HL-60 (cell line): ENCODE measurements at places on chromosomes 6 and 20.

- DNase-seq, result no peak
Measured at GRCh38 chr6:137762168-137763090, 104.6 kb upstream of the TNFAIP3 start.

GRCh38 chr6:47247227-47247797, 62.4 kb downstream of the TNFRSF21 start:
- DNase-seq, result peak; percentile 32

- DNase-seq, result no peak
Measured at GRCh38 chr6:81808851-81809570, 56.5 kb upstream of the TENT5A start.

GRCh38 chr6:163872335-163872734, 457.8 kb downstream of the QKI start:
- DNase-seq, result no peak

DNA sequence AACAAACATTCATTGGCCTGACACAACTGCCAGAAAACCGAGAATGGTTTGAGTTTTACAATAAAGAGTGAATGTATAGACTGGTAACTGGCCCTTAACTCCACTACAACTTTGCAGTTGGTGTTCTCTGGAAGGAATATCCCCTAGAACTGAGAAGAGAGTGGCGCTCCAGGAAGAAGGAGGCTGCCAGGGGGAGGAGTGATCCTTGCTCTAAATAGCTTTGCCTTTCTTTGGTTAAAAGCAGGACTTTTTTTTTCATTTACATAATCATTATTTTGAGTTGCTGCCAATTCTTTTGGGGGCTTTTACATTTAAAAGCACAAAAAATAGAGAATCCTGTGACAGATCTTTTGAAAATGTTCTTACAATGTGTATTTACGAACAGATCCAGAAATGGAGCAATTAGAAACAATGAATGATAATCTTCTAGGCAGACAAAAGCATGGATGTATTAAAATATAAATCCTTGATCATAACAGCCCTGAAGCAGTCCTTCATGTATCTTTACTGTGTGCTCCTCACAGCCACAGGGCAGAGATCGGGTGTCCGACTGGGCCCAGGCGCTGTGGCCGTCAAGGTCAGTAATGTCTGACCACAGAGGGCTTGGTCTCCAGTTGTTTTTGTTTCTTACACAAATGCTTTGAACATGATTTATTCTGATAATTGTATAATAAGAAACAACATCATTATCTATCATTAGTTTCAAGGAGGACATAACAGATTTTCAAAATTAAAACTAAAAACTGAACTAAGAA, 612.2 kb downstream of the HDGFL1 start:
- DNase-seq, result no peak

- peak; percentile 7 for DNase-seq
Measured at GRCh38 chr6:125300992-125301434, 754 bp downstream of the HDDC2 start.

- DNase-seq, result peak; percentile 23
Measured at GRCh38 chr20:45592574-45593189, 13.6 kb upstream of the WFDC8 start.

- peak; percentile 42 for DNase-seq
Measured at GRCh38 chr20:10781526-10781925, 107.7 kb upstream of the JAG1 start.

DNA sequence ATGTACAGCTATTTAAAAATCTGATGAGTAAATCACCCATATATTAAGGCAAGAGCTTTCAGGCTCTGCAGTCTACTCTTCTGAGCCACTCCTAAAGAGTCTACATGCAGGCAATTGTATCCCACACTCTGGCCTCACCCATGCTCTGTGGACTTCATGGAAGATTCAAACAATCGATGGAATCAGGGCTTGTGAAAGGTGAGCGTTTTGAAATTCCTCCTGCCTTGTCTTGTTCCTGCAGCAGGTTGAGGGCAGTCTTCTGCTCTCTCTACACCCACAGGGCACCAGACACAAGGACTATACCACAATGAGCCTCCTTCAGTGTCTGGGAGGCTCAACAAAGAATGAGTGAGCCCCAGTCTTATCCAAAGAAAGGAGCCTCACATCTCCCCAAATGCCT, 51.1 kb downstream of the TBC1D7 start:
- no peak for DNase-seq

GRCh38 chr6:149934249-149935156, 7.3 kb upstream of the ULBP2 start:
- DNase-seq, result peak; percentile 59

DNA sequence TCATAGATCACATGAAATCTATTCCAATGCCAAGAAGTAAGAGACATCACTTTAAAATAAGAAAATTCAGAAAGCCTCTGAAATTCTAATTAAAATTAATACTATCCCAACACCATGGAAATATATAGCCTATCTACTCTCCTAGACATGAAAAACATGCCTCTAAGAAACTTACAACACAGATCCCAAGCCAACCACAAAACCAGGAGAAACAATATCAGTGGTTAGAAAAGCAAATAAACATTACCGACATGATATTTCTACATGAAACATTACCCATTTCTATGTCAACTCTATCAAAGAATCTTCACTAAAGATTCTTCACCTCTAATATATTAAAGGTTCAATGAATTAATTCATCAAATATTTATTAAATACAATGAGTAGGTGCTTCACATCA, 4.8 kb downstream of the EPB41L2 start:
- DNase-seq, result no peak

GRCh38 chr20:35504751-35505150, 24.7 kb downstream of the C20orf173 start:
- DNase-seq, result no peak

- DNase-seq, result no peak
Measured at GRCh38 chr6:33631971-33632557, 10.9 kb downstream of the ITPR3 start.

GRCh38 chr20:4912380-4913142, 88.7 kb downstream of the SLC23A2 start:
- no peak for DNase-seq

DNA sequence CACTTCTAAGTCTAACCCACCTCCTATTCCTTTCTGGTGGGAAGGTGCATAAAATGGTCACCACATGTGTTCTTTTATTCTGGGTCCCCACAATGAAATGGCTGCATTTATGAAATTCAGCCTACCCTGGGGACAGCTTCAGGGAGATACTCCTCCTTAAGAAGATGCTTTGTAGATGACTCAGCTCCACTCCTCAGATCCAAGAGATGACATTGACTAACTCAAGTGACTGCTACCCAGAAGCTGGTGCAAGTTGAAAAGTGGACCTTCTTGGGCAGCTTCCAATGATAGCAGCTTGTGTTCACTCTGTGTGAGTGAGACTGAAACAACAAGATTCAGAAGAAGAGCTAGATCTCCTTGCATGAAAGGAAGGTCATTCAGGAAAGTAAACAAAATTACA, 113.4 kb downstream of the SCP2D1 start:
- no peak for DNase-seq

GRCh38 chr6:169263836-169264608, 10.4 kb upstream of the THBS2 start:
- no peak for DNase-seq

GRCh38 chr6:142074516-142074915, 58.2 kb upstream of the GJE1 start:
- DNase-seq, result no peak

DNA sequence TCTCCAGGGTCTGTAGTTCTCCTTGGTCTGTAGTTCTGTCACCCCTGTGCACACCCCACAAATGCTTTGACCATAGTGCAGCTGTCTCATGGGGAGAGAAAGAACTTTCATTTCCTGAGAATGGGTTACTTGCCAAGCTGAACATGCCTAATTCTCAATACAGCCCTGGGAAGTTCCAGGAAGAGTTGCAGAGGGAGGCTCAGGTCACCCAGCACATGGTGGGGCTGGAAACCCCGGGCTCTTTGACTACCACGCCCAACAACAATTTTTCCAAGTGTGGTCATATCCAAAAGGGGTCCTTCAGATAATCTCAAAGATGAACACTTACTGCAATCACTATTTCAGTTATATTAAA, 2.2 kb upstream of the PTPRA start:
- DNase-seq, result no peak

DNA sequence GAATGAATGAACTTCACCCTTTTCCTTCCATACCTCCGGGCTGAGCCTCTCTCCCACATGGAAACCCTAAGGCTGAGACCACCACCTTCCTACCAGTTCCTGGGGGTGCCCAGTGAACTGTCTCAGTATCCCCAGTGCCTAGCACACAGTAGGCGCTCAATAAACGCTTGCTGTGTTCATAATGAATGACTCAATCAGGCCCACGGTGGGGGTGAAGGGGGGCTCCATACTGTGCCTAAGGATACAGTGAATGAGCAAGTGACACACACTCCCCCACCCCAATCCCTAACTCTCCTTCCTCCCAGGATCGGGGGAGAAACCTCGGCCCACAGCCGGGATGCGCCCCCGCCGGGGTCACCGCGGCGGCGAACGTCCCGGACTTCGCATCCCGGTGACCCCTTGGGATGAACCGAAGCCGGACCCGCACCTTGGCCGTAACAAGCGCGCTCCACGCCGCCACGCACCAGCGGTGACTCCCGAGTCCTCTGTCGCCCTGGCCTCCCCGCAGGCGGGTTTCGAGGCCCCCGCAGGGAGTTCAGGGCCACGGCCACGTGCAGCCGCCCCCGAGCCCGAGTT, 592 bp downstream of the KCNG1 start:
- DNase-seq, result no peak

GRCh38 chr6:39088331-39088730, 26.7 kb downstream of the SAYSD1 start:
- no peak for DNase-seq

DNA sequence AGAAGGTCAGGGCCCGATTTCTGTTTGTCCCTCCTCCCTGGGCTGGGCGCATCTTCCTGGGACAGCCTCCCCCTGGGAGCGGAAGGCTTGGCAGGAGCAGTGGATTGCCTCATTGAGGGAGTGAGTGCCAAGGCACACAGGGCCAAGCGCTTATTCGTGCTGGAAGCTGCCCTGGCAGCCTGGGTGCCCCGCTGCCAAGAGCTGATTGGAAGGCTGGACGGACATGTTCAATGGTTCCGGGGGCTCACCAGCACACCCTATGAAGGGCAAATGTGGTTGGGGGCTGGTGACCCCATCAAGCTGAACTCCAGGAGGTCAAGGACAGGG, 10.3 kb upstream of the ZNF831 start:
- no peak for DNase-seq

GRCh38 chr6:109671733-109672132, 19.3 kb downstream of the AK9 start:
- DNase-seq, result no peak

- no peak for DNase-seq
Measured at GRCh38 chr20:52981051-52981450, 8.9 kb downstream of the TSHZ2 start.
